ENCODE measurements at places on chromosomes 1 and 21.
A peak's percentile ranks its signal among the peaks of the same experiment; 100 is the strongest.

GRCh38 chr1:36656271-36656670, 173.6 kb upstream of the CSF3R start:
- H3K4me3 ChIP-seq: no peak overlapping the region
- no peak for DNase-seq
- H3K27me3 ChIP-seq: no peaks in the 10 kb centered on the region
- H3K27ac ChIP-seq: no peak overlapping the region
- H3K4me1 ChIP-seq: no peaks in the 10 kb centered on the region
- H3K36me3 ChIP-seq: no peaks in the 10 kb centered on the region

GRCh38 chr1:167171286-167171929, 49.3 kb upstream of the POU2F1 start:
- H3K4me3 ChIP-seq: no peak overlapping the region
- H3K4me1 ChIP-seq: peaks cover 12% of the 10 kb centered on the region
- no peak for DNase-seq
- H3K27me3 ChIP-seq: no peaks in the 10 kb centered on the region
- H3K27ac ChIP-seq: no peak overlapping the region
- H3K36me3 ChIP-seq: no peaks in the 10 kb centered on the region

DNA sequence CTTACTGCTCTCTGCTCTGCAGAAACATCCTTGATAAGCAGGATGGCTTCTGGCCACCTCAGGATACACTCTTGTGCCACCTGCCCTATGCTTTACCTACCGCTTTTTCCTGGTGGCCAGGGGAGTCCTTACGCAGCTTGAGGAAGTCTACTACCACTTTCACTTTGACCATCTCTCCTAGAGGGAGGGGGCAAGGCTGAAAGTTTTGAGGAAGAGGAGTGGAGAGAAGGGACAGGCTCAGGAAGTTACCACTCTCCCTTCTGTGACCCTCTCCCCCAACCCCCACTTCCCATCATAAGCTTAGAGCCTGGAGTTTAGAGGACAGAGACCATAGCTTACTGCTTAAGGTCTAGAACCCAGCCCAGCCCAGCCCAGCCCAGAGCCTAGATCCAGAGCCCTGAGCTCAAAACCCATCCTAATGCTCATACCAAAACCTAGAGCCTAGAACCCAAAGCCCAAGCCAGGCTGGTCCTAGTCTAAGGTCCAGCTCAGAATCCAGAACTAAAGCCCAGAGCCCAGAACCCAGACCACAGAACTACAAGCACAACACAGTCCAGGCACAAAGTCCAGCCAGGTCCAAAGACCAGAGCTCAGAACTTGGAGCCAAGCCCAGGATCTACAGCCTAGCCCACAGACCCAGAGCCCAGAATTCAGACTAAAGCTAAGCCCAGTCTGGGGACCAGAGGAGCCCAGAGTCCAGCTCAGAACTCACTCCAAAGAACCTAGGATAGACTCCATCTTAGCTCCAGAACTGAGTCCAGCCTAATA, 18.0 kb upstream of the MFSD2A start:
- H3K27me3 ChIP-seq: no peaks in the 10 kb centered on the region
- H3K4me3 ChIP-seq: no peak overlapping the region
- H3K36me3 ChIP-seq: no peaks in the 10 kb centered on the region
- H3K27ac ChIP-seq: no peak overlapping the region

- H3K27me3 ChIP-seq: no peaks in the 10 kb centered on the region
- no peak overlapping the region for H3K27ac ChIP-seq
- H3K4me3 ChIP-seq: no peak overlapping the region
- H3K4me1 ChIP-seq: peaks cover 2% of the 10 kb centered on the region
Measured at GRCh38 chr1:91781901-91782622, 103.9 kb downstream of the TGFBR3 start.

DNA sequence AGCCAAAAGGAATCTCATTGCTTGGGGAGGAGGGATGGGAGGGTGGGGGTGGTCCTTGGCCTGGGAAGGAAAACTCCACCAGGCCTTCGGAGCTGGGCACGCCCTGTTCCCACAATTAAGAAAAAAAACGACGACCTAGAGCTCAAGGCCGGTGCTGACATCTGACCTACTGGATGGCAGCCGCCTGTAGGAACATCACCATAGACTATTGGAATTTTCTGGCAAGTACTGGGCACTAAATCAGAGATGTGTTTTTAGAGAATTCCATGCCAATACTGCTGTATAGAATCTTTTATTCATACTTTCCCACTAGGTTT, 729 bp downstream of the NADK start:
- H3K27me3 ChIP-seq: no peaks in the 10 kb centered on the region
- H3K27ac ChIP-seq: no peak overlapping the region
- no peak for DNase-seq
- peak overlapping the region; percentile 91 for H3K4me3 ChIP-seq
- H3K36me3 ChIP-seq: no peaks in the 10 kb centered on the region

DNA sequence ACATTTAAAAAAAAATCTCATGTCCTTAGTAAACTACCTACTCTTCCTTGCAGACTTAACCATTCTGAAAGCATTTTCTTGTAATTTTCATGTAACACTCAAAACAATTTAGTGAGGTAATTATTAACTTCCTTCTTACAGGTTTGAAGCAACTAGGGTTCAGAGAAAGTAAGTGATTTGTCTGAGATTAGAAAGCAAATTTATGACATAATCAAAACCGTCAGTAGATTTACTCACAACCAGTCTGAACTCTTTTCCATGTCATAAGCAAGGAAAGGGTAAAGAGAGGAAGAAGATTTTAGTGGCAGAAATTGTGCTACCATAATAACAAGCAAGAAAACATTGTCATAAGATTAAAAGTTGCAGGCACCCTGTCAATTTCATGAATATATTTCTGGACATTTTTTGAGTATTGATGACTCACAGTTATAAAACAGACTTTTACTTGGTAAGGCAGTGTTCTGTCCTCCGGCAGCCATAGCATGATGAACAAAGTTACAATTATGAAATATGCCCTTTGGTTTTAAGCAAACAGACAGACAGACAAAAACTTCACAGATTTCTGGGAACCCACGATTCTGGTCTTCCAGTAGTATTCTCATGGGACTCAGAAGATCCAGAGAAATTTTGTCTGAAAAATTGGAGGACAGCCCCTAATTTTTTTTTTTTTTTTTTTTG, 707.2 kb downstream of the RWDD3 start:
- H3K27me3 ChIP-seq: no peaks in the 10 kb centered on the region
- H3K27ac ChIP-seq: no peak overlapping the region
- H3K36me3 ChIP-seq: no peaks in the 10 kb centered on the region
- H3K4me3 ChIP-seq: no peak overlapping the region
- H3K4me1 ChIP-seq: no peaks in the 10 kb centered on the region
